Germinal center (tissue), 1 donor: ENCODE measurements at places on chromosomes 4 and X.
A peak's percentile ranks its signal among the peaks of the same experiment; 100 is the strongest.

DNA sequence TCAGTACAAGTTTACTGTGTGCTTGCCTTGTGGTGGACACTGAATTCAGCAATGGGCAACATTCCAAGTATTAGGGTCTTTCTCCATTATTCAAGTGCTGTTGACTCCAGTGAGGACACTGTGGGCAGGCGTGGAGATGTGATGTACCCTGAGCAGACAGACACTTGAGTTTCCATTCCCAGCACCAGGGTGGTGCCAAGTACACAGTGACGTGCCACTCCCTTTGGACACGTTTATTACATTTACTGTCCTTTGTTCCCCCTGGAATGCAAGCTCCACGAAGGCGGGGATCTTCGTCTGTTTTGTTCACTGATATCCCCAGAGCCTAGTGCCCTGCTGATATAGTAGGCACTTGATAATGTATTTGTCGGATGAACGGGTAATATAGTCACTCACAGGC, 130.6 kb upstream of the STX18 start:
- DNase-seq = no peak

DNA sequence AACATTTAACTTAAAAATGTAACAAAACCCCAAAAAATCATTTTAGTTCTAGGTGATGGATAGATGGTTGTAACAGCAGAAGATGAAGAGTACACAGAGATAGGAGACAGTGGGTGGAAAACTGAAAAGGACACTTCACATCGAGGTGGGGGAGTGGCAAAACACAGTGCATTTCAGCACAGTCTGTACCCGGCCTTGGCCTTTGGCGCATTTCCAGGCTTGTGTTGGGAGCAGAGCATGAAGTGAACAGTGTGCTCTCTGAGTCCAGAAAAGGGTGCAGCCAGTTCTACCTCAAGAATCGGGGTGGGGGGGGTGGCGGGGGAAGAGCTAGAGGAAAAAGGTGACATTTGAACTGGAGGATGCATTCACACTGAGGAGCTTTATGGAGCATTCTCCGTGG, 4.3 kb downstream of the TSPYL2 start:
- DNase-seq = no peak

- DNase-seq = peak; percentile 1
These were observed 42.2 kb downstream of the SH2D1A start for GRCh38 chrX:124388562-124388961.

DNA sequence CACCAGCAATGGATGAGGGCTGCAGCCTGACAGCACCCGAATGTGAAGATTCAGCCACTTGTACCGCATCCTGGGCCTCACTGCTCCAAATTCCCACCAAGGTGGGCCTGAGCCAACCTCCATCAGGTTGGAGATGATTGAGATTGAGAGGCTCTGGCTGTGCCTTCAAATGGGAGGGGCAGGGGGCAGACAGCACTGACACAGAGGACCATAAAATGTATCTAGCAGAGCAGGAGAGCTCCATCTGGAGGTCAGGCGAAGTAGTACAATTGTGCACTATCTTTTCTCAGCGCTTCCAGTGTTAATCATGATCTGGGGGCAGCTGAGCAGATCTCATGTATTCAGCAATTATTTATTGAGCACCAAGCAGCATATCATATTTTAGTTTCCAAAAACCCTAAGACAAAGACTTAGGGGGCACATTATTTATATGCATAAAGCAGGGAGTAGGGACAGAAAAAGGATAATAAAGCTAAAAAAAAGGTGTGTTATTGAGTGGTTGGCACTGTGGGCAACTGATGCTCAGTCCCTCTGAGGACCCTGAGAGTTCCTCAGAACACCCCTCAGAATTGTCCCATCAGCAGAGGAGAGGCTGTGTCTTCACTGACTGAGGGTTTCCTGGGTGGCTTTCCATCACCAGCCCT, 31.6 kb upstream of the C1QTNF7 start:
- peak; percentile 57 for DNase-seq

GRCh38 chrX:11374570-11374969, 81.4 kb downstream of the AMELX start:
- DNase-seq = no peak

GRCh38 chr4:159977907-159978617, 875.2 kb downstream of the RAPGEF2 start:
- no peak for DNase-seq

GRCh38 chrX:39820938-39821708, 276.6 kb downstream of the BCOR start:
- peak; percentile 14 for DNase-seq

DNA sequence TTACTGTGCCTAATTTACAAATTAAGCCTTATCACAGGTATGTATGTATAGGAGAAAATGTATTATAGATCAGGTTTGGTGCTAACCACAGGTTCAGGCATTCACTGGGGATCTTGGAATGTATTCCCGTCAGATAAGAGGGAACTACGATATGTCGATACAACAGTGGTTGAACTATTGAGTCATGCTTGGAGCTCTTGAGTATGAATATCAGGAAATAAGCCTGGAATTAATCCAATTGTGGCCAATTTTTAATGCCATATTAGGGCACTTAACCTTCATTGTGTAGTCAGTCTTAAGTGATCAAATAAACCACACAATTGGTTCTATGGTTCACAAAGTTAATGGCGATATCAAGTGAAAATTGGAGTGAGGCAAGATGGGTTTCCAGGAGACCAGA, 556.5 kb downstream of the IL1RAPL1 start:
- DNase-seq = no peak

DNA sequence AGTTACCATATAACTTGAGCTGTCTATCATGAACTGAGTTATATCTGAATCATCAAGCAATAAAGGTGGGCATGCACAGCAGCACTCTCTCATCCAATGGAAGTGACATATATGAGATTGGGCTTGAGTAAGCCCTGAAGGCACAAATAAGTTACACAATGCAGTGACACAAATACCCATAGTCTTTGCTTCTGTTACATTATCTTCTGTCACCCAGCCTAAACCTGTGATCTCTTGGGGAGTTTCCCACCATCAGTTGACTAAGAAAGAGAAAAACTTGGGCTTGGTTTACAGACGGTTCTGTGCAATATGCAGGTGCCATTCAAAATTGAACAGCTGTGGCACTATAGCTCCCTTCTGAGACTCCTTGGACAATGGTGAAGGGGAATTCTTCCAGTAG, 138.8 kb upstream of the IL15 start:
- no peak for DNase-seq

DNA sequence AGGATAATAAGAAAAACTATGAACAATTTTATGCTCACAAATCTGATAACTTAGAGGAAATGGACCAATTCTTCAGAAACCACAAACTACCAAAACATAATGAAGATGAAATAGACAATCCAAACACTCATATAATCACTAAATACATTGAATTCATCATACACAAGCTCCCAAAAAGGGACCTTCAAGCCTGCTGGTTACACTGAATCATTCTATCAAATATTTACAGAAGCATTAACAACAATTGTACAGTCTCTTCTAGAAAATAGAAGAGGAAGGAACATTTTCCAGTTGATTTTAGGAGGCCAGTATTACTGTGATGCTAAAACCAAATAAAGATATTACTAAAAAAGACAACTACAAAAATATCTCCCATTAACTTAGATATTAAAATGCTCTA, 88.3 kb downstream of the IL15 start:
- no peak for DNase-seq

GRCh38 chr4:90215286-90215685, 88.1 kb downstream of the CCSER1 start:
- no peak for DNase-seq

- no peak for DNase-seq
These were observed 98.7 kb downstream of the GLUD2 start for GRCh38 chrX:121146059-121146628.

DNA sequence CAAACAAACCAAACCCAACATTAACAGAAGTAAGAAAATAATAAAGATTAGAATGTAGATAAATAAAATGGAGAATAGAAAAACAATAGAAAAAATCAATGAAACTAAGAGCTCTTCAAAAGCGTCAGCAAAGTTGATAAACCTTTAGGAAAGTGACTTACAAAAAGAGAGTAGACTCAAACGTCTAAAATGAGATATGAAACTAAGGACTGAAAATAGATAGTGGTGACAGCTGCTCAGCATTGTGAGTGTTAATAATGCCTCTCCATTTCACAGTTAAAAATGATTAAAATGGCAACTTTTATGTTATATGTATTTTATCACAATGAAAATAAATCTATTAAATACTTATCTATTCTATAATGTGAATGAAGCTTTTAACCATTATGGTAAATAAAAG, 125.7 kb upstream of the CPXCR1 start:
- DNase-seq = no peak

- DNase-seq = no peak
These were observed 101.7 kb downstream of the CORIN start for GRCh38 chr4:47736146-47736545.

GRCh38 chr4:141416219-141416618, 195.5 kb downstream of the ZNF330 start:
- DNase-seq = no peak

DNA sequence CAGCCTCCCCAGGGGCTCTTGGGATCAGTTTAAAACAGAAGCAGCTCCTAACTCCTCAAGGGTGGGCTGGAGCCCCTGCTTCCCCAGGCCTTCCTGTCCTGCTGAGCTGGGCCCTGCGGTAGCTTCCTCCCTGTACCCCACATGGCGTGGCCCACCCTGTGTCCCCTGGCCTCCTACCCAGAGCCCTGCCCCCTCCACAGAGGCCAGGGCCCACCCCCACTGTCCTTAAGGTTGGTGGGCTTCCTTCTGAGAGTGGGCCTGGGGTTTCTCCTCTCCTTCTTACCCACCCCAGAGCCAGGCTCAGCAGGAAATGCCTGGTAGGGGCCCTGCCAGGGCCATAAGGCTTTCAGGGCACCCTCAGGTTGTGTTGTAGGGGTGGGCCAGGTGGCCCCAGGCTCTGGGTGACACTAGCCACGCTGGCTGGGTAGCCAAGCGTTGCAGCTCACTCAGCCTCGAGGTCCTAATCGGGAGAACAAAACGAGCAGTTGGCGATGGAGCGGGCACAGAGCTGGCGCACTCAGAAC, 11.6 kb downstream of the SH3BP2 start:
- DNase-seq = no peak

DNA sequence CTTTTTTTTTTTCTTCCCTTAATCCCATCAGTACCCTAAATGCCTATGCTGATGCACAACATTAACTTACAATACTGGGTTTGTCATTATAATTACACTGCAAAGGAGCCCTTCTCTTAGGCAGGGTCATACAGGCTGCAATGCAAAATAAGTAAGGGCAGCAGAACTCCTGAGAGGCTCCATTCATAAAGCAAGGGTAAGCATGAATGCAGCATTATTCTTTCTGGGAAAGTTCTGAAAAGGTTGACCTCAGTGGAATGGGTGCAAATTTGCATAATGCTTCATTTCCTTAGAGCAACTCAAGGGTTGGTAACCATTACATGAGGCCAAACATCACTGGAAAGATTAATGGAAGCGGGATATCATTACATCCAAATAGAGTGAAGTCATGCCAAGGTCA, 789.2 kb downstream of the KLHL13 start:
- no peak for DNase-seq

DNA sequence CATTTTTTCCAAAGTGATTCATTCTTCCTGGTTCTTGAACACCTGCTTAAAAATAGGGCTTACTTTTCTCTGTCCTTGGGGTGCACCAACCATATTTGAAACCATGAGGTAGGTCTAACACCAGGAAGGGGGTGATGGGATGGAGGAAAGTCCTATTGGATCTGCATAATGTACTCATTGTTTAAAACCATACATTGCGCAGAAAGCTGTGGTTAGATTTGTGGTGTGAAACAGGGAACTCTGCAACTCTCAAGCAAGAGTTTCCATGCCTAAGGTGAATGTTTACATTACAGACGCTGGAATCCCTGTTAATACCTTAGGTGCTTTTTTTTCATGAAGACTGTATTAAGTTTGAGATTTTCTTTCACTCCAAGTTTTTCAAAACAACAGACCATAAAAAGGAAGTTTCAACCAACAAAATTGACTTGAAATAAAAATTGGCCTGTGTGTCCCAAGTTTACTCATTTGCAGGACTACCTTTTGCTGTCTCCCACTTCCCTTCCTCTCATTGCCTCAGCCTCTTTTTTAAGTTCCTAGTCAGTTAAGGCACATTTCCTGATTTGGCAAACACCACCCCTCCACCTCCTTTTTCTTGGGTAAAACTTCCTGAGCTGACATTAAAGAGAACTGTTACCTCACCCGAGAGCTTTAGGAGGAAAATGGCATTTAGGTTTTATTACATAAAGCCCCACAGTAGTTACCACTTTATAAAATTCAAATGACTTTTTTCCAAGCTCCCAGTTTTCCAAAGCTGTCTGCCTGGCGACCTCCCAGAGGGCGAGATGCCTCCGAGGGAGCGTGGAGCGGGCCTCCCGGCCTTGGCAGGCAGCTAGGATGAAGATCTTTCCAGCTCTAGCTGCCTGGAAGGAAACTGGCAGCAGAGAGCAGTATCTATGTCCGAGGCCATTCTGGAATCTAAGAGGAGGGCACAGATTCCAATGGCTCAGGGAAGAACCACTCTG, 47.9 kb upstream of the RBPJ start:
- DNase-seq = no peak

DNA sequence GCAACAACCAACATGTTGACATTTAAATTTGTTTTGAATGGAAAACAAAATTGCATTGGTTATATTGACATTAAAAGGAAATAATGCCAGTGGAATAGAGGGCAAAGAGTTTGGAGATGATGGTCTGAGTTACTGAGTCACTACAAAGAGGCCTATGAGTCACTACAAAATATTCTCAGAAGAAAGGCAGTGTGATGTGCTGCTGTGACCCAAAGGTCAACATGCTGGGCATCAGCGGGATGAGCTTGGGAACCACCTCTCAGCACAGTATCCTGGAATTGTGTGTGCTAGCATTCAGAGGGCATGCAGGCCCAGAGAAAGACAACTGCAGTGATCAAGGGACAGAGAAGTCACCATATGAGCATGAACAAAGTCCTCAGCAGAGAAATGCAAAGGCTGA, 2.8 kb downstream of the CMC4 start:
- DNase-seq = no peak

DNA sequence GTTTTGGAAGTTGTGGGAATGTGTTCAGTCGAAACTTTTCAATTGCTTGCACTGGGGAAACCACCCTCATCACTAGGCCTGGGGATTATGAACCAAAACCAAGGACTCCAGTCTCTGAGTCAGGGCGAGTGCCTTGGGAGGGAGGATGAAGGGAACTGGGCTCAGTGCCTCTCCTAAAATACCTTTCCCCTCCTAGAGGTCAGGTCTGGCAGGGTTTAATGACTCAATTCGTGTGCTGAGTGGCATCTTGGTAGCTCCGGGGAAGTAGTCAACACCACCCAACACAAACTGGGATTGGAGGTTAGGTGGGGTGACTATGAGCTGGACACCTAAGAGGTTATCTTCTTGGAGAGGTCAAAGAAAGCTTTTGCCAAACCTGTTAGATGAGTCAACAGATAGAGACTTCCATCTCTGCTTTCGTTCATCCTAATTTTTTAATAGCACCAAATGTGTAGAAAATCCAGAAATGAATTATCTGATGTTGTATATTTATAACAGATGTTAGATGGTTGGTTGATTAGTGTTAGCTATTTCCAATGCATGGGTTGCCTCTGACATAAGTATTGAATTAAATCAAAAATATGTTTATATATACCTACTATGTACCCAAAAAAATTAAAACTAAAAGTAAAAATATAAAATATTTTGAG, 202.8 kb downstream of the SHROOM3 start:
- DNase-seq = no peak

- no peak for DNase-seq
These were observed 87.0 kb upstream of the RPL34 start for GRCh38 chr4:108533245-108533844.

- no peak for DNase-seq
These were observed 222.3 kb downstream of the FAM47A start for GRCh38 chrX:33909836-33910235.

- DNase-seq = no peak
These were observed 136.5 kb downstream of the GRIA3 start for GRCh38 chrX:123320622-123321021.
